ENCODE measurements at places on chromosomes 5 and 9.

- DNase-seq: no peak
Measured at GRCh38 chr5:149302641-149303040, 31.0 kb downstream of the AFAP1L1 start.

GRCh38 chr5:124743602-124744169, 2.8 kb downstream of the ZNF608 start:
- no peak for DNase-seq

GRCh38 chr5:140594169-140594568, 29.5 kb downstream of the SLC35A4 start:
- DNase-seq: no peak

- no peak for DNase-seq
Measured at GRCh38 chr5:133347039-133347438, 265.3 kb downstream of the FSTL4 start.

DNA sequence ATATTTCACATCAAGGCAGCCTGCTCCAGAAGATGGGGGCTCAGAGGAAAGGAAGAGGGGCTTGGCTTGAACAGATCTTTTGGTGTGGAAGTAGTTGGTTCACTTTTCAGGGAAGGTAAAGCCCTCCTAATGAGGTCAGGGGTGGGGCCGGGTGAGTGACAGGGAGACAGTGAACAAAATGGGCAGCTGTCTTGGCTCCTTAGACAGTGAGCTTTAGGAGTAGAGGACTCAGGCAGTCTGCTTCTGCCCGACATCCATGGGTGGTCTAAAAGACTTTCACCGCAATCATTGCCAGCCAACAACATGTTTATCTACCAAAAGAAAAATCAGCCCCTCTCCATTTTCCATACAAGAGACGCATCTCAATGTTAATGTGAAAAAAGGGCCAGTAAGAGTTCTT, 241.0 kb downstream of the EBF1 start:
- no peak for DNase-seq

DNA sequence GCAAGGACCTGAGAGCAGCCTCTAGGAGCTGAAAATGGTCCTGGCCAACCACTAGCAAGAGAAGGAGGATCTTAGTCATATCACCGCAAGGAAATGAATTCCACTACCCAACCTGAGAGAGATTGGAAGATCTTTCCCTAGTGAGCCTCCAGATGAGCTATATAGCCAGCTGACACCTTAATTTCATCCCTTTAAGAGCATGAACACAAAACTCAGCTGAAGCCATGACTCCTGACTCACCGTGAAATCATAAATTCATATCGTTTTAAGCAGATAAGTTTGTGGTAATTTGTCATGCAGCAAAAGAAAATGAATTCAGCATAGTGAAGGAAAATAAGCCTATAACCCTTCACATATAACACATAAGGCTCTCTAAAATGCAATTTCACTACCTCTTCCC, 23.5 kb downstream of the MAPKAP1 start:
- DNase-seq: no peak

DNA sequence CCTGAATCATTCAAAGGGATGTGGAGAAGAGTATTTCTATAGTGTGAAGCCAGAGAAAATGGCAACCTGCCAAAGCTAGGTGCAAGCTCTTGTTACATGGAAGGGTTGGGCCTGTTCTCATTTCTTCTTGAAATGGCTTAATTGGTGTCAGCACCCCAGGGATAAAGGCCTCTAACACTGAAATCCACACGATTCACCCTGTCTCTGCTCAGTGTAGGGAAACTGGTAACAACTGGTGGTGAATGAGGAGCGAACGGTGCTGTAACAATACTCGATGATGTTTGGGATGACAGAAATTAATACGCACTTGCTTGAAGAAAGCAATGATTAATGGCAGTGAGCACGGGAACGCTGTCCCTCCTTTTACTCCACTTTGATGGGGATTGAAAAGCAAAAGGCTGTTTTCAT, 16.2 kb downstream of the PBX3 start:
- DNase-seq: no peak

DNA sequence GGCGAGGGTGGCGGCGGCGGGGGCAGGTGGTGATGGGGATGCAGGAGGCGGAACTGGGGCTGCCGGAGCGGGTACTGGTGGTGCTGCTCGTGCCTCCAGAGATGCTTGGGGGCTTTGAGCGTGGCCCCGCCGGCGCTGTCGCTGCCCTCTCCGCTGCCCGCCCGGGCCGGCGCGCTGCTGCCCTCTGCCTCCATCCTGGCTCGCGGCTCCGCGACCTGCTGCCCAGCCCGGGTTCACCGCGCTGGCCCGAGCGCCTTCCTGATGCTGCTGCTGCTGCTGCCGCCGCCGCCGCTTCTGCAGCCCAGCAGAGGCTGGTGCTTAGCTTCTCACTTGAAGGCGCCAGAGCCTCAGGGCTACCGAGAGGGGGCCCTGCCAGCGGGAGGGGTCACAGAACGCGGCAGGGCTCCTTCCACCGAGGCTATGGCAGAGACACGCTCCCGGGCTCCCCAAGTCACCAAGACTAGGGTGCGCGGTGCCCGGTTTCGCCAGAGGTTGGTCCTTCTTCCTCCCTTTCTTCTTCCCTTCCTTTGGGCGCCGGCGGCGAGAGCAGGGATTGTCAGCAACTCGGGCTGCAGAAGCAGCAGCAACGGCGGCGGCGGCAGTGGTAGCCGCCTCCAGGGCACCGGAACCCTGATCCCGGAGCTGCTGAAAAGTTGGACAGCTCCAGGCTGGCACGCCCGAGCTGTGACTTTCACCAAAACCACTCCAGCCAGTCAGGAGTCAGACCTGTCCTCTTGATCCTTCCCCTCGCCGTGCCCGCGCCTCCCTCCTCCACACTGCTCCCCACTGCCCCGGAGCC, at the start of gene PDE4D:
Gene PDE4D (minus strand): TSS at position 298 of the 799 bp plus-strand sequence.
- DNase-seq: no peak
